CD4-positive, alpha-beta memory T cell (primary cell): ENCODE measurements at places on chromosomes 6 and 20.

GRCh38 chr20:23988561-23988960 lies at the start of gene GGTLC1:
Gene GGTLC1, minus strand, starts transcription at chr20:23988779. Its CDS starts 2,168 bp downstream, at chr20:23986611.
- DNase-seq = no peak

GRCh38 chr20:58459058-58459750 lies 56.0 kb downstream of the APCDD1L start:
- DNase-seq = no peak

GRCh38 chr6:36413489-36414480 lies 26.3 kb upstream of the ETV7 start:
- DNase-seq = no peak

GRCh38 chr6:103925317-103925716 lies 934.4 kb downstream of the HACE1 start:
- no peak for DNase-seq

DNA sequence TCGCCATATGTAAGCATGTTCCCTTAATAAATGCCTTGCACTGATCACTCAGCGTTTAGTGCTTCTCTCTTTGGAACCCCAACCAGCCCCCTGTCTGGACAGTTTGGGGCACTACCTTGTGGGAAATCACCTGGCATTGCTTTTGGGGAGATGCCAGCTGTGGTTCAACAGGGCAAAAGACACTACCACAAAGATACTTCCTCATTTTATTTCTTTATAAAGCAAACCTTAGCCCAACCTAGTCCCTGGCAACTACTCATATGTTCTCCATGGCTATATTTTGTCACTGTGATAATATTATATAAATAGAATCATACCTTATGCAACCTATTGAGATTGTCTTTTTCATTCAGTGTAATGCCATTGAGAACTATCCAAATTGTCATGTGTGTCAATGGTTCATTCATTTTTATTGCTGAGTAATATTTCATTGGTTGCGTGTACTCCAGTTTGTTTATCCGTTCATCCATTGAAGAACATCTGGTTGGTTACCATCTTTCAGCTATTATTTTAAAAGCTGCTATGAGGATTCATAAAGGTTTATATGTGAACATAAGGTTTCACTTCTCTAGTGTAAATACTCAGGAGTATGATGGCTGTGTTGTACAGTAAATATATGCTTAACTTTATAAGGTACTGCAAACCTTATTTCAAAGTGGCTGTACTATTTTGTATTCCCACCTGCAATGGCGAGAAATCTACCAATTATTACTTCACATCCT lies 114.8 kb downstream of the MOXD1 start:
- DNase-seq = no peak

- DNase-seq = no peak
Observed at GRCh38 chr6:45784250-45784649, 231.4 kb downstream of the CLIC5 start.
